Stimulated activated CD8-positive, alpha-beta memory T cell treated with anti-CD3 and anti-CD28 coated beads, Interleukin-15, amount 100 ng/mL, for 4 hours (primary cell): ENCODE measurements at places on chromosomes 1 and 21.

DNA sequence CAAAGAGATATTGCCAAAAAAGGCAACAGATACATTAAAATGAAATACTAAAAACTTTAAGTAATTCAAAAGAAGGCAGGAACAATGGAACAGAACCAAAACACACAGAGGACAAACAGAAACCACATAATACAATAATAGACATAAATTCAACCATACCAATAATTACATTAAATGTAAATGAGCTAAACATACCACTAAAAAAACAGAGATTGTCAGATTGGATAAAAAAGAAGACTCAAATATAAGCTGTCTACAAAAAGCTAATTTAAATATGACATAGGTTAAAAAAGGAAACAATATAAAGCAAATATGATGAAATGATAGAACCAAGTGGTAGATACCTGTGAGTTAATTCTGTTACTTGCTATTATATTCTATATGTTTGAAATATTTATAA is 44.1 kb upstream of the ATP5PO start:
- DNase-seq, result no peak

- DNase-seq, result no peak
These were observed 14.3 kb downstream of the XCL2 start for GRCh38 chr1:168529518-168529917.

- no peak for DNase-seq
These were observed 70.6 kb upstream of the NEK7 start for GRCh38 chr1:198086051-198086745.

DNA sequence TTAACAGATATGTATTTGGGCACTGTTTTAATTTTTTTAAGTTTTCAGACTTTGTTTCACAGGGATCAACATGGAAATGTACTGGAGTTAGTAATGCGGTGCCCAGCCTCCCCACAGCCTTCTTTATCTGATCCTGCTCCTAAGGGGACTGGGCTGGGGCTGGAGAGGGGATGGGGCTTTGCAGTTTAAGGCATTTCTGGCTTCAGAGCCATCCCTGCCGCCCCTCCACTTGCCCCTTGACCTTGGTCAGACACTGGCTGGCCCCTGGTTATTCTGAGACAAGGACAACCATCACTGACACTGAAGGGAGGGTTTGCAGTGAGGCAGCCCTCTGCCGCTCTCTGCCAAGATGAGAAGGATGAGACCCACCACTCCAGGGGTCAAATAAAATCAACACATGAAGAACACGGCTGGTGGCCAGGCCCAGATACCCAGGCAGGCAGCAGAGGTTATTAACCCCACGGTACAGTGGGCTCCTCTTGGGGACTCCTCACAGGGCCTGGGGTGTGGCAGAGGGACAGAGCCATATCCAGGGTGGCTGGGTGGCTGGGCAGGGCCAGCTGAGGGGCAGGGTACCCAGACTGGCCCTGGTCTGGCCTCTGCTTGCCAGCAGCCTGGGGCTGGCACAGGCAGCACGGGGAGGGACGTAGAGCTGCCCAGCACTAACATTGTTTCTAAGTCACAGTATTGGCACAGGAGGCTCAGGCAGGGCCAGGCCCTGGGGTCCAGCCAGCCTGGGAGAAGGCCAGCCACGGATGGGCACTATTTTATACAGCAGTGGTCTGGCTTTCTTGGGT is 7.2 kb upstream of the UBE2U start:
- DNase-seq, result no peak

DNA sequence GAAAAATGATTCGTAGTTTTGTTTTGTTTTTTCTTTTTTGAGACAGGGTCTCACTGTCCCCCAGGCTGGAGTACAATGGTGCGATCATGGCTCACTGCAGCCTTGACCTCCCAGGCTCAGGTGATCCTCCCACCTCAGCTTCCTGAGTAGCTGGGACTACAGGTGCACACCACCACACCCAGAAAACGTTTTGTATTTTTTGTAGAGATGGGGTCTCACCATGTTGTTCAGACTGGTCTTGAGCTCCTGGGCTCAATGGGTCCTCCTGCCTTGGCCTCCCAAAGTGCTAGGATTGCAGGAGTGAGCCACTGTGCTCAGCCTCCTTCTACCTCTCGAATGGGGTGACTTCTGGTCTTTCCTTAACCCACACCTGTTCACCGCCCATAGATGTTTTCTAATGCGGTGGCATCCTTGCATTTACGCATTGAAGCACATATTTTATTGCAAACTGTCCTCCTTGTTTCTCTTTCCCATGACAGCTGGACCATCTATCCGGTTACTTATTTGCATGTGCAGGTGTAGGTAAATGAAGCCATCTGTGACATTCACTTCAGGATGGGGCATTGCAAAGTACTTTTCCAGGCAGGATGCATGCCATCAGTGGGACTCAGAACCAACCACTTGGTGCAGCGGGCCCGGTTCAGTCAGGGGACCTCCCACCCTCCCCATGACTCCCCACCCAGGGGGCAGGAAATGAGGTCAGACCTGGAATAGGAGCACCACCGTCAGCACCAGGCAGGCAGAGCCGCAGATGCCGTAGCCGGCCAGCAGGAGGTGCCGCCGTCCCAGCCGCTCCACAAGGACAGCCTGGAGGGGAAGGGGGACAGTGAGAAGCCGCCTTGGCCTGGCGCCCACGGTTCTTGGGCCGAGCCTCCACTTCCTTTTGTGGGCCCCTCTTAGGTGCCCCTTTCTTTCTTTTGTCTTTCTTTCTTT is 16.5 kb downstream of the SLC2A7 start:
- DNase-seq, result no peak

GRCh38 chr1:184555665-184556641 is 169.1 kb downstream of the C1orf21 start:
- no peak for DNase-seq

DNA sequence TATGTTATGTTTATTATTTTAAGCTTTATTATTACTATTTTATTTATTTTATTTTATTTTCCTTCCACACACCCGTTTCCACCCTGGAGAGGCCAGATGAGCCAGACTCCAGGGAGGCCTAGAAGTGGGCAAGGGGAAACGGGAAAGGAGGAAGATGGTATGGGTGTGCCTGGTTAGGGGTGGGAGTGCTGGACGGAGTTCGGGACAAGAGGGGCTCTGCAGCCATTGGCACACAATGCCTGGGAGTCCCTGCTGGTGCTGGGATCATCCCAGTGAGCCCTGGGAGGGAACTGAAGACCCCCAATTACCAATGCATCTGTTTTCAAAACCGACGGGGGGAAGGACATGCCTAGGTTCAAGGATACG is 468 bp upstream of the MX1 start:
- no peak for DNase-seq

- no peak for DNase-seq
These were observed 50.0 kb upstream of the DMRTB1 start for GRCh38 chr1:53409233-53409632.

DNA sequence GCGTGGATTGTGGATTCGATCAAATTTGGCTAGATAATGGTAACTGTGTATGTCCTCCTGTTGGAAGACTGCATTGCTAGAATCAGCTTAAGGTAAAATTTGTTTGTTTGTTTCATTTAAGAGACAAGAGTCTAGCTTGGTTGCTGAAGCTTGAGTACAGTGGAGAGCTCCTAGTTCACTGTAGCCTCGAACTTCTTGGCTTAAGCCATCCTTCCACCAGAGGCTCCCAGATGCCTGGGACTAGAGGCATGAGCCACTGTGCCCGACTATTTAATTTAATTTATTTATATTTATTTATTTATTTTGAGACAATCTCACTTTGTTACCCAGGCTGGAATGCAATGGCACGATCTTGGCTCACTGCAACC is 1.5 kb downstream of the PHACTR4 start:
- no peak for DNase-seq

- DNase-seq, result no peak
These were observed 195.2 kb downstream of the S1PR1 start for GRCh38 chr1:101431956-101432510.

DNA sequence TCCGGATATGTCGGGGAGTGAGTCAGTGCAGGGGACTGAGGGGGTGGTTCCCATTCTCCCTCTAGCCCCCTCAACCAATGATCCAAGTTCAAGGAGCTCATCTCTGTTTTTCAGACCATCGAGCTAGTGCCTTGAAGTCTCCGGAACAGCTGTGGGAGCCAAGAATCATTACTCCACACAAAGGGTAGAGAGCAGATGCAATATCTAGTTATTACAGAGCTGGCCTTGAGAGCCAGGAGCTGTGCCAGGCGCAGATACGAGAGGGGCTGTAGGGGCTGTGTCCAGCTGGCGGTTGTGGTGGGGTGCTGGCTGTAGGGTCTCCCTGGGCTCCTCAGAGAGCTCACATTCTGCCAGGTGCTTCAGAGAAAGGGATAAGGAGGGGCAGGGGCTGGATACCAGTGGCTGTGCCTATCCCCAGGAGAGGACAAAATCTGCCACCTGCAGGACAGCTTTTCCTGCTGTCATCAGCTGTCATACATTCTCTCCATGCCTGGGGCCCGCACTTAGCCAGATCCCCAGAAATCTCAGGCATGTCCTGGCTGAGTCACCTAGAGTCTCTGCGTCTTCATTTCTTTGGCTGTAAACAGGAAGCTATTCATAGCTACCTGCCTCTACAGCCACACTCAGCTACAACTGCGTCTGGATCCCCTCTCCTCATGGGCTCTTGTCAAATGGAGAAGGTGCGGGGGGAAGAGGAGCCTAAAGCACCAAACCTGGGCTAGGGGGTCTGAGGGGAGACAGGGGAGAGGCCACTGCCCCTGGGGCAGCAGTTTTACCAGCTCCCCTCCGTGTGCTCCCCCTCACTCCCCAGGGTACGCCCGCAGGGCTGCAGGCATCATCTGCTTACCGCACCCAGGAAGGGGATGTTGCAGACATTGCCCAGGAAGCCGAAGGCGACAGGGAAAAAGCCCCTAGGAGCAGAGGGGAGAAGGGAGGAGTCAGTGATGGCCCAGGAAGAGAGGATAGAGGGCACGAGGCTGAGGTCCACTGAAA is 2.4 kb upstream of the KISS1 start:
- DNase-seq, result no peak

DNA sequence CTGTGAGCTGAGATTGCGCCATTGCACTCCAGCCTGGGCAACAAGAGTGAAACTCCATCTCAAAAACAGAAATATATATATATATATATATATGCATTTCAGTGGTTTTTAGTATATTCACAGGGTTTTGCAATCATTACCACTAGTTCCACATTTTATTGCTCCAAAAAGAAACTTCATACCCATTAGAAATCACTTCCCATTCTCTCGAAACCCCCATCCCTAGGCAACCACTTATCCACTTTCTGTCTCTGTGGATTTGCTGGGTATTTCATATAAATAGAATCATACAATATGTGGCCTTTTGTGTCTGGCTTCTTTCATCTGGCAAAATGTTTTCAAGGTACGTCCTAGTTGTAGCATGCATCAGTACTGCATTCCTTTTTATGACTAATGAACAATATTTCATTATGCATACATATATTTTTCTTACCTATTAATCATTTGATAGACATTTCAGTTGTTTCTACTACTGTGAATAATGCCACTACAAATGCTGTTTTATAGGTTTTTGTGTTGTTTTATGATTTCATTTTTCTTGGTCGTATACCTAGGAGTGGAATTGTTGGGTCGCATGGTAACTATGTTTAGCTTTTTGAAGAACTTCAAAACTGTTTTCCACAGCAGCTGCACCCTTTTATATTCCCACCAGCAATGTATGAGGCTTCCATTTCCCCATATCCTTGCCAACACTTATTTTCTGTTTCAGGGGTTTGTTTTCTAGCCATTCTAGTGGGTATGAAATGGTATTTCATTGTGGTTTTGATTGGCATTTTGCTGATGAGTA is 95.9 kb downstream of the PHTF1 start:
- DNase-seq, result no peak

- DNase-seq, result no peak
These were observed 213.1 kb downstream of the HHAT start for GRCh38 chr1:210541680-210542358.

DNA sequence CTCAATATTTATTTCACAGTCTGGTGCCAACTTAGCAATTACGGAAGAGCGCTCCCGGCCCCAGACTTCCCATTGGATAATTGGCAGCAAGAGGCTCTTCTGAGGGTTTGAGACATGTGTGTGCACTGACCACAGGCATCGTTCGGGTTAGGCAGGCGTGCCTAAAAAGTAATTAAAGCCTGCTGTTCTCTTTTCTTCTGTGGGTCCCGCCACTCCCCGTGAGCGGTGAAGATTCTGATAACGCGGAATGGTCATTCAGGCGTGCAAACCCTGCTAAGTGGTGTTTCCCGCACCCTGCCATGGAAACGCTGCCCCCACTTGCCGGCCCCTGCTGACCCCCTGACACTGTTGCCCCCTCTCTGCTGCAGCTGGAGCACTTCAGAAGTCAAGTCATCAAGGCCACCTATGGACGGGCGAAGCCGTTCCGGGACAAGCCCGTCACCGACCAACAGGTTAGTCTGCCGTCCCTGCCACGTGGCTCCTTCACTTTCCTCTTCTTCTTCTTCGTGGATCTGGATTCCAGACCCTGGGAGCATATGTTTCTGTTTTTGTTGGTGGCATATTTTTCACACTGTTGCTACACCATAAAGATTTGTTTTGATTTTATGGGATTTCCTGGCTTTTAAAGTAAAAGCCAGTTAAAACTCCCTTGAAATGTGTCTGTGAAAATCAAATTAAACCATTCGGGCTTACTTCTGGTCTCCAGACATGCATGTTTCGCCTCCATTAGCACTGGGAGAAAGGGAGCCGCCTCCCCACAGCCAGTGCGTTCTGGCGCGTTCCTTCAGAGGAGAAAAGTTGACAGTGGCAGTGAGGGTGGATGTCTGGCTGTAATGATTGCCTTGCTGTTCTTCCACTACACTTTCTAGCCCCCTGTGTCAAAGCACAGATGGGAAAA is 79.9 kb downstream of the FHAD1 start:
- DNase-seq, result no peak

- no peak for DNase-seq
These were observed 14.8 kb downstream of the HSPG2 start for GRCh38 chr1:21922090-21923013.

- no peak for DNase-seq
These were observed 138.0 kb upstream of the DNAH14 start for GRCh38 chr1:224791362-224791941.

GRCh38 chr1:6260433-6260934 is 414 bp downstream of the GPR153 start:
- no peak for DNase-seq
